ENCODE measurements at places on chromosomes 2 and 18.

DNA sequence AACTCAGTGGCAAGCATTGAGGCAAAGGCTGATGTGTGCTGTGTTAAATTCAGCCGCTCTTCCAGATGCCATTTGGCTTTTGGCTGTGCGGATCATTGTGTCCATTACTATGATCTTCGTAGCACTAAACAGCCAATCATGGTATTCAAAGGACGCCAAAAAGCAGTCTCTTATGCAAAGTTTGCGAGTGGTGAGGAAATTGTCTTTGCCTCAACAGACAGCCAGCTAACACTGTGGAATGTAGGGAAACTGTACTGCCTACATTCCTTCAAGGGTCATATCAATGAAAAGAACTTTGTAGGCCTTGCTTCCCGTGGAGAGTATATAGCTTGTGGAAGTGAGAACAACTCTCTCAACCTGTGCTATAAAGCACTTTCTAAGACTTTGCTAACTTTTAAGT lies 195.5 kb upstream of the RAB12 start:
- DNase-seq: no peak

GRCh38 chr2:157784823-157785175 lies 91.3 kb downstream of the ACVR1 start:
- no peak for DNase-seq

GRCh38 chr2:113962692-113963480 lies 73.0 kb downstream of the ACTR3 start:
- no peak for DNase-seq

DNA sequence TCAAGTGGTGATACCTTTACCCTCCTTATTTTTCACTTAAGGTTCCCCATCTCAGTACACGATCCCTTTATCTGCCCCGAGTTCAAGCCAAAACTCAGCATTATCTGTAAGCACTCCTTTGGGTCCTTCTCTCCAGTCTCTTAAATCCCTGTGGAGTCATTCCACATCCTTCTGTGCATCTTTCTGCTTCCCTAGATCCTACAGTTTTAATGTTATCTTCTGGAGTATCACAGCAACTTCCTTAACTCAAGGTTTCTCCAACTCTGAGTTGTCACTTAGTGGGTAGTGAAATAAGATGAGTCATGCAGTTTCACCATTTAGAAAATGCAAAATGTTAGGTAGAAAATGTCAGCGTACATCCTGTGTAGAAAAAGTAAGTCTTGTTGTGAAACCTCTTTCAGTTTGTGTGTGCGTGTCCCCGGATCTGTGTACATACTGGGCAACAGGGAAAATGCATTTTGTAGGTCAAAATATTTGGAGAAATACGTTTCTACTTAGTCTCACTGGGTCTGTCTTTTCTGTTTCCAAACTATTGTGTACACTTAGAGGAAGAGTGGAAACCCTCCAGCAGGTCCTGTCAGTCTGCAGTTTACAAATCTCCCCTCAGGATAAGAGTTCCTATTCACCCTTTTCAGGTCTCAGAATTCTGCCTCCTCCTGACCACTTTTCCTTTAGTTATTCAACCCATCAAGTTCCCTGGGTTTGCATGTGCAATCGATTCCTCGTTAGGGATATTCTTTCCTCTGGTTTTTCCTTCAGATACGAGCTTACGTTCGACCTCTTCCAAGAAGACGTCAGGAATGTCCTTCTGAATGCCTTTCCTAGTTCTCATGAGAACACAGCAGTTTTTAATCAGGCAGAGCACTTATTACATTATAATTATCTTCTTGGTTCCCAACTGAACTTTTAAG lies 154.8 kb downstream of the TGIF1 start:
- peak; percentile 69 for DNase-seq

DNA sequence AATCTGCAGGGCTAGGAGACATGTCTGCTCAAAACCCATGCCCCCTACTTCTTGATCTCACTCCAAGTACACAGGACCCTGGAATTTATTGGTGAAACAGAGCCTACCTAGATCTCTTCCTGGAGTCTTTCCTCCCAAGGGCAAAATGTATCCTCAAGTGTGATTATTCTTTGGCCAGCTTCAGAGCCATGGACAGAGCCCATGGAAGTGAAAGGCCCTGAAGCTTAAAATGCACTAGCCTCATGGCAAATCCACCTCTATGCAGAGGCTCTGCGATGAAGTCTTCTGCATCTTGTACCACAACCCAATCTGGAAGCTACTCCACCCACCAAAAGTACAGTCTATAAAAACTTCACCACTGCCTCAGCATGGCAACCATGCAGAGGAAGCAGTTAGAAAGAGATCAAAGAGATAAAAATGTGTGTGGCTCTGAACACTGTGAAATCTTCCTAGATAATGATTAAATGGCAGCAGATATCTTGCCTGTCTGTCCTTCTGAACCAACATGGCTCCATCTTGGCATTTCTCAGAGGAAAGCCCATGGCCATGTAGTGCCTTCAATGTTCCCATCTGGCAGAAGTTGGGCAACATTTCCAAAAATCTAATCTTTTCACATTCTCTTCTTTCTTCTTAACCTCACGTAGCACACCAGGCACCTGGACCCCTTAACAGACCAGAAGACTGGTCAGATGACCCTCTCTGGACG lies 142.9 kb upstream of the KLF7 start:
- DNase-seq: no peak

DNA sequence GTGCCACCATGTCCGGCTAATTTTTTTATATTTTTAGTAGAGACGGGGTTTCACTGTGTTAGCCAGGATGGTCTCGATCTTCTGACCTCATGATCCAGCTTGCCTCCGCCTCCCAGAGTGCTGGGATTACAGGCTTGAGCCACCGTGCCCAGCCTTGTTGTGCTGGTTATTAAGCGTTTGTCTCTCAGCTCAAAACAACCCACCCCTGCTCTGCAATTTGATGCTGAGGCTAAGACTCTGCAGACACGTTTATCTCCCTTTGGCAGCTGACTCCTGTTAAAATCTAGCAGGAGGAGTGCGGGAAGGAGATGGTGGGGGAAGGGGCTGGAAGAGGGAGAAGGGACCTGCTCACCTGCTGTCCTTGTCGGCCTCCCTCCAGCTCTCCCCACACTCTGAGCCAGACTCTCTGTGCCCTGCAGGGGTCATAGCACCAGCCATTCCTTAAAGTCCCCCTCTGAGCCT lies 29.9 kb upstream of the IMPA2 start:
- no peak for DNase-seq

GRCh38 chr2:231745303-231746038 lies 35.6 kb downstream of the PDE6D start:
- peak; percentile 65 for DNase-seq

- DNase-seq: no peak
Observed at GRCh38 chr18:22171258-22172119, 2.1 kb downstream of the GATA6 start.

GRCh38 chr2:238864207-238865014 lies 16.5 kb downstream of the TWIST2 start:
- peak; percentile 26 for DNase-seq

DNA sequence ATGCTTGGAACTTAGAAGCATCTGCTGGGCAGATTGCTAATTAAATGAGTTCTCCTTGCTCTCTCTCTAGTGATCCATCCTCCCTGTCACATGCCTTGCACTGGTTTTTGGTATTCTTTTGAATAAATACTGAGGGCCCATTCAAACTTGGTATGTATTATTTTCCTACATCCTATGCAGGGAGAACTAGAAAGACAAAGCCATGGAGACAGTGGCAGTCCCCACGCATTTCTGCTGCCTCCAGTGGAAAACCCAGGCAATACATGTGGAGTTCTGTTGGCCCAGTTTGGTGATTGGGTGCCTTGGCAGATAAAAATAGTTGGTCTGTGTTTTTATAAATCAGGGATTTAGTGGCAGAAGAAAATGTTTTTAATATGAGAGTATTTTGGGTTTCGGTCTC lies 68.7 kb downstream of the DIS3L2 start:
- DNase-seq: peak; percentile 72

DNA sequence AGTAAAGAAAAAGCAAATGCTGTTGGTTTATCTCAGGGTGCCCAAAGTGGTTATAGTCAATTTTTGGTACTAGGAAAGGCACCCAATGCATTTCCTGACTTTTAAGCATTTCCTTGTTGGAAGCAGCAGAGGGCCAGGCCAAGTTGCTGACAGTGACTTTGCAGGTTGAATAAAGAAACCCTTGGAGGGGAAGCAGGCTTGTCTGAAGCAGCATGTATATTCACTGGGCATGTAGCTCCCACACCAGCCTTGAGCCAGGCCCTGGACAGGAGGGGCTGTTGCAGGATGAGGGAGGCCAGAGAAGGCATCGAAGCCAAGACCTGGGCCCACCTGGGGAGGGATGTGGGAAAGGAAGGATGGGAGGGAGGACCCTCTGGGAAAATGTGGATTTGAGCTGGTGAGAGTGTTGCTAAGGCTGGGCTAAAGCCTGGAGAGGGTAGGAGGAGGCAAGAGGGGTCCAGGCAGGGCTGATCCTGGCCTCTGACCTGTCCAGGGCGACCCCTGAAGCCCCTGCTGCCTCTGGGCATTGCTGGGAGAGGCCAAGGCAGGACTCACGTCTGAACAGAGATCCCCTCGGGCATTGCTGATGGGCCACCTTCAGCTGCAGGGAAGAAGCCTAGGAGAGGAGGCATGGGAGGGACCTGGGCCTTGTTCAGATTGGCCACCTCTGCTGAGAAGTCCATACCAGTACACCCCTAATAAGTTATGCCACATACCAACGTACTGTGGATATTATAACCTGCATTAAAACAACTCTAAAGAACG lies 79.6 kb downstream of the STPG4 start:
- DNase-seq: peak; percentile 37

GRCh38 chr2:216319771-216320170 lies 52.5 kb downstream of the MARCHF4 start:
- no peak for DNase-seq

GRCh38 chr18:2686349-2686968 lies 30.9 kb downstream of the SMCHD1 start:
- peak; percentile 4 for DNase-seq

DNA sequence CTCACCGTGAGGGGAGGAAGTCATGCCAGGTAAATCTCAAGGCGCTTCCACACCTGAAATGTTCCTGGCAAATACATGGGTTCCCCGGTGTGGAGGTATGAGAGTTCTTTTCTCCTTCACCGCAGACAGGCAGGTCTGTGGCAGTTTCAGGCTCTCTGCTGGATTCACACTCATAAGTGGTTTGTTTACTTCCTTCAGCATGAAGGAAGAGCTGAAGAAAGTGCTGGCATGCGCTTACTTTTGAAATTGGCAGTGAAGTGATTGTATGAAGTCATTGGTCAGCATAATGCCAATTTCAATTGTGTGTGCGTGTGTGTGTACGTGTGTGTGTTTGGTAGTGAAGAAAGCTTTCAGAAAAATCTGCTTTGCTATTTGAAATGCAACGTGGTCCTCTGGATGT lies 43.4 kb downstream of the RNF144A start:
- no peak for DNase-seq

- peak; percentile 96 for DNase-seq
Observed at GRCh38 chr2:216108967-216109921, at the start of gene XRCC5. TSS of gene XRCC5 (plus strand) at chr2:216109348. CDS start at chr2:216109437, 89 bp downstream.

DNA sequence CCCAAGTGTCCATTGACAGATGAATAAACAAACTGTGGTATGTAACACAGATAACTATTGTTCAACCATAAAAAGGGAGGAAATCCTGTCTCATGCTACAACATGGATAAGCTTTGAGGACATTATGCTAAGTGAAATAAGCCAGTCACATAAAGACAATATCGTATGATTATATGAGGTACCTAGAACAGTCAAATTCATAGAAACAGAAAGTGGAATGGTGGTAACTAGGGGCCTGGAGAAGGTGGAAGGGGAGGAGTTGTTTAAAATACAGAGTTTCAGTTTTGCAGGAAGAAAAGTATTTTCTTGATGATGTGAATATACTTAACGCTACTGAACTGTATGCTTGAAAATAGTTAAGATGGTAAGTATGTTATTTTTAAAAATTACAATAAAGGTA lies 304.6 kb upstream of the CXCR4 start:
- peak; percentile 14 for DNase-seq
